Pancreas (tissue), 10 donors: ENCODE measurements at places on chromosomes 2 and 18.

DNA sequence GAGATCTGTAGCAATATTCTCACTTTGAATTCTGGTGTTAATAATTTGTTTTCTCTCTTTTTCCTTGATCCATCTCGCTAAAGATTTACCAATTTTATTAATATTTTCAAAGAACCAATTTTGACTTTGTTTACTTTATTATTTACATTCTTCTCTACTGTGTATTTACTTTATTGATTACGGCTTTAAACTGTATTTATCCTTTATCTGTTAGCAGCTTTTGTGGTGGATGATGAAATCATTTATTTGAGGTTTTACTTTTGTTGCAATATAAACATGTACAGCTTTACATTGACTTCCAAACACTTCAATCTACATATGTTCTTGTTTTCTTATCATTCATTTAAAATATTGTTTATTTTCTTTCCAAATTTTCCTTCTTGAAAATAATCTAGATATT lies 719.9 kb downstream of the ADCYAP1 start:
- no peak for DNase-seq

- no peak for DNase-seq
These were observed 119.1 kb downstream of the BAZ2B start for GRCh38 chr2:159497256-159497655.

- DNase-seq: no peak
These were observed 476.4 kb upstream of the CHST9 start for GRCh38 chr18:27661320-27662018.

- peak; percentile 68 for DNase-seq
These were observed 1.2 kb downstream of the GATA6 start for GRCh38 chr18:22170421-22171257.

- DNase-seq: no peak
These were observed 13.1 kb upstream of the MC4R start for GRCh38 chr18:60385693-60386092.

GRCh38 chr18:29248805-29249204 lies 1071.9 kb upstream of the CDH2 start:
- DNase-seq: no peak

GRCh38 chr2:158772306-158773078 lies 22.6 kb upstream of the DAPL1 start:
- DNase-seq: no peak

GRCh38 chr18:35174093-35174731 lies 66.6 kb upstream of the ZNF397 start:
- no peak for DNase-seq

GRCh38 chr2:216066230-216066629 lies 15.4 kb downstream of the PECR start:
- no peak for DNase-seq

GRCh38 chr18:7601246-7601615 lies 34.1 kb downstream of the PTPRM start:
- no peak for DNase-seq

DNA sequence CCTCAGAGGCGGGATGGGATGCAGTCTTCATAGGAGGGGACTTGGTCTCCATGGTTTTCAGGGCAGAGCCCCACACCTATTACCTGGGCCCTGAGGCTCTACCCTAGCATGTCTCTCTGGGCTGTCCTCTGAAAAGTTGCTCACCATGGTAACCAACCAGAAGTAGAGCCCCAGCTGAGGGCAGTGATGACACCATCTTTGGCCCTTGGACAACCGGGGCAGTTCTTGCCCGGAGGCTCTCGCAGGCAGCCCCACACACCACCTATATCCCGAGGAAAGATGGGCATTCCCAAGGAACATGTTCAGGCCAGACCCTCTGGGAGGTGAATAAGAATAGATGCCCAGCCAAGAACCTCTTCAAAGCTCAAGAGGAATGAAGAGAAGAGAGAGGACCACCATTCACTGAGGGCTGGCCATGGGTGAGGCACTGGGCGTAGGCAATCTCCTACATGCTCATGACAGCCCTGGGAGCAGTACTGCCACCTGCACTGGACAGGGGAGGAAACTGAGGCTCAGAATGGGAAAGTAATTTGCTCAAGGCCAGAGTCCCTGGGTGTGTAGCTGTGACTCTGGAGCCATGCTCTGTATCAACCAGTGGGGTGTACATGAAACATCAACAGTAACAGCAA lies 72.5 kb downstream of the HS1BP3 start:
- DNase-seq: no peak

DNA sequence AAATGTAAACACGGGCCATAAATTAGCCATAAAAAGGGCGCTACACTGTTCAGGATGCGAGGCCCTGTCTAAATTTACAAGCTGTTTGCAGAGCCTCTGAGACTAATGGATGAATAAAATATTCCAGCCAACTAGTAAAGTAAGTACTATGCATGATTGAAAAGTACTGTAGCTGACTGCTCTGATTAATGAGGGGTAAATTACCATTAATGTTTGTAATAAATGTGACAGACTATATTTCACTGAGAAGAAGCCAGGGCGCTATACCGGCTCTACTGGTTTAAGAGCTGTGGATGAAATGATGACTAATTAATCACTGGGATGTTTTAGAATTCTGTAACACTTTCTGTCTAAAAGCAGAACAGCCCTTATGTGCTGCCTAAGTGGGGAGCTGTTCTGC lies 54.3 kb upstream of the RGPD4 start:
- DNase-seq: no peak

DNA sequence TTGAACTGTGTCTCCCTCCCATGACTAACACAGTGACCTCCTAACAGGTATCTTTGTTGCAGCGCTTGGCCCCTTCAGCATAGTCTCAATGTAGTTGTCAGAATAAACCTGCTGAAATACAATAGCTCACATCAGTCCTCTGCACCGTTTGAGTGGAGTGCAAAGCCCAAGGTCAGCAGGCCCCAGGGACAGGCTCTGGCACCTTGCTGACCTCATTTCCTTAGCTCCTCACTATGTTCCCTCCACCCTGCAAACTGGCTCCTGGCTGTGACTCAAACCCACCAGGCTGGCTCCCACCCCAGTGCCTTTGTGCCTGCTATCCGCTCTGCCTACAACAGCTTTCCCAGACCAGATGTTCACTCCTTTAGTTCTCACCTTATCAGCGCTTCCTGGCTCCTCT lies 146.7 kb downstream of the LRATD1 start:
- DNase-seq: no peak

DNA sequence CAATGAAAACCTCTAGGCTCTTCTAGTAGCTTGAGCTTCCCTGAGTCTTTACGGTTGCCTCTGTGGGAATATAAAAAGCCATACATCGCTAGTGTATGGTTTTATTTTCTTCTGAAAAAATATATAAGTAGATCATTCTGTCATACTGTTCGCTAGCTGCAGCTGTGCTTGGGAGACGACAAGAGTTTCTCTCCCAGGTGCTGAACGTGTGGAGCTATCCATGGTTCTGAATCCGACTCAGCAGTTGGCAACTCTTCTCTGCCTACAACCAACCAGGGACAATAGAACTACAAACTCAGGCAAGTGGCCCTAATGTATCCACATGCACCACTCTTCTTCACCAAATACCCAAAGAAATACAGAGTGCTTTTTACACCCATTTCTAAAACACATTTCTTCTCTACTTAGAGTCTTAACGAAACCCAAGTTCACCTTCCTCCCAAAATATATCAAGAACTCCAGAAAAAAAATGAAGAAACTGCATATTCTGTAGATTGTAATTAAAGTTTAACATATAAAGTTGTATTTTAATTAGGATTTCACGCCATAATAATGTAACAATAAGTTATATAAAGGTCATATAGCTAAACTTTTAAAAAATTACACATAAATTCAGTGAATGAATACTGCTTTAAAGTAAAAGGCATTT lies 2.2 kb upstream of the KCNH7 start:
- DNase-seq: peak; percentile 67

DNA sequence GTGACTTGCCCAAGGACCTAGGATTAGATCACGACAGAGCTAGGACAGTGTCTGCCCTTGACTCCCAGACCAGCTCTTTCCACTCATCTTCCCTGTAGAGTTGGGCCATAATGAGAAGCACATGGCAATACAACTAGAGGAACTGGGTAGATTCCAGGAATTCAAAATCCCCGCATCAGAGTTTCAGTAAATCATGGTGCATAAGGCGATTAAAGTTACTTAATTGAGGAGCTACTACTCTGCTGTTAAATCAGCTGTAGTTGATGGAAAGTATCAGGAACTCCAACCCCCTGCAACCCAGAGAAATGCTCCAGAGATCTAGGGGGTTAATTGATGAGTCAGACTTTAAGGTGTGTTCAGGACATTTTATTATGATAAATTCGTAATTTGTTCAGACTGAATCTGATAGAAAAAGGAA lies 5.7 kb downstream of the ANTXR1 start:
- no peak for DNase-seq

GRCh38 chr18:24185805-24186204 lies 46.9 kb downstream of the CABYR start:
- DNase-seq: no peak

DNA sequence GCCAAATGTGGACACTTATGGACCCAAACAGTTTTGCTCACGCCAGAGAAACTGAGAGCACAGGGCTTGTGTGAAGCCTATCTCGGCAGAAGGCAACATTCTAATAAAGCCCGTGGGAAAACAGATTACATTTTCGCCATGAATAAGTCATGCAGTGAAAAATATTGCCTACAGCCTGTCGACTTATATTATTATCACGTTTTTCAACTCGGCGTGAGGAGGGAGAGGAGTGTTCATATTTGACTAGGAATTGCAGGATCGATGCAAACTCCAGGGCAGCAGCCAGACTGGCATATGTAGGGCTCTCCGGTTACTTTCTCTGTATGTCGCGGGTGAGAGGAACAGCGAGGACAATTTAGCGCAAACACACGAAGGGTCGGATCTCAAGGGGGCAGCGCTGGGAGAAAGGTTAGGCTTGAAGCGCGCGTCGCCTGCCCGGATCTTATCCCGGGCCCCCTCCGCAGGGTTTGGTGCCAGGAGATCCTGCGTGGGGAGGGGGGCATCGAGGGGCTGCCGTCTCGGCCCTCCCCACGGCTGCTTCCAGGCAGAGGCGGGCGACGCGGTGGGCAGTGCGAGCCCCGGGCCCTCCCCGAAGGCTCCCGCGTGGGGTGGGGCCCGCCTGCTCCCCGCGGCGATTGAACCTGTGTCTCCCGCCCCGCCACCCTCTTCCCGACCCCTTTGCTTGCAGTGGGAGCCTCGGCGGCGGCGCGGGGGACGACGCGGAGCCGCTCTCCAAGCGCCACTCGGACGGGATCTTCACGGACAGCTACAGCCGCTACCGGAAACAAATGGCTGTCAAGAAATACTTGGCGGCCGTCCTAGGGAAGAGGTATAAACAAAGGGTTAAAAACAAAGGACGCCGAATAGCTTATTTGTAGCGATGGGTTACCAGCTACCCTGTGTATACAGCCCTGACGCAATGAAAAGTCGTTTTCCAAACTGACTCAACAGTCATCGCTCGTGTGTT lies 4.4 kb downstream of the ADCYAP1 start:
- no peak for DNase-seq

DNA sequence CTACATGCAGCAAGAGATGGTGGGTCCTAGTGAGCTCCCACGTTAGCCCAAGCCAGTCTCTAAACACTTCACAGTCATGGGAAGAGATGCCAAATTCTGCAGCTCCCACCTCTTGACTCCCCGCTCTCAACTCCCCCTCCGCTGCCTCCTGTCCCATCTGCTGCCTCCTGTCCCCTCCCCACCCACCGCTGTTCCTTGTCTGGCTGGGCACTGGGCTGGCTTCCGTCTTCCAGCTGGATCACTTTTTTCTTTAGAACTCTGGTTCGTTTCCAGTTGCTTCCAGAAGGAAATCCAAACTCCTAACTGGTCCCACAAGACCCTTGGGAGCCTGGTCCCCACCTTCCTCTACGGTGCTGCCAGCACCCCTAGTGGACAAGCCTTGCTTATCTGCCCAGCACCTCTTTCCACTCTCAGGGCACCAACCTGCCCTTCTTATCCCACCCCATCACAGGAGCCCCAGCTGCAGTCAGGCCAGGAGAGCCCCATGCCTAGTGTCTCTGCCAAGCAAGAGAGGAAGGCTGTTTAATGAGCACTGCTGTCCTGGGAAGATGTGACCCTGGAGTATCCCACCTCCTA lies 12.1 kb upstream of the TWIST2 start:
- DNase-seq: no peak

GRCh38 chr18:9066358-9066757 lies 36.1 kb upstream of the NDUFV2 start:
- DNase-seq: no peak

DNA sequence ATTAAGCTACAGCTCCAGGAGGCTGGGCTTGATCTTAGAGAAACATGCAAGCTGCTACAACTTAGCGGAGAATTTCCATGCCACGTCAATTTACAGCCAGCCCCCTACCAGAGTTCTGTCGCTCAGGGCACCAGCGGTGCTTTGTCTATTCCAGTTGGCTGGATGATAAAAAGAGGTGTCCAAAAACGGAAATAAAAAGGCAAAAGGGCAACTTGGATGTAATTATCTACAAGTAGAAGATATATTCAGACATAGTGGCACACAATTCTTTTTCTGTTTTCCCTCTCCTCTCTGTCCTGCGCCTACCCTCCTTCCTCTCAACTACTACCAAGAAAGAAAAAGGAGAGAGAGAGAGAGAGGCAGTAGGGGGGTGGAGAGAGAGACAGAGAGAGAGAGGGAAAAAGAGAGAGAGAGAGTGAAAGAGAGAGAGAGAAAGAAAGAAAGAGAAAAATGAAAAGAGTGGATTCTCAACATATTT lies 363 bp upstream of the RFTN2 start:
- no peak for DNase-seq

- peak; percentile 51 for DNase-seq
These were observed 1.0 kb upstream of the PPP4R3B start for GRCh38 chr2:55618275-55619055.

DNA sequence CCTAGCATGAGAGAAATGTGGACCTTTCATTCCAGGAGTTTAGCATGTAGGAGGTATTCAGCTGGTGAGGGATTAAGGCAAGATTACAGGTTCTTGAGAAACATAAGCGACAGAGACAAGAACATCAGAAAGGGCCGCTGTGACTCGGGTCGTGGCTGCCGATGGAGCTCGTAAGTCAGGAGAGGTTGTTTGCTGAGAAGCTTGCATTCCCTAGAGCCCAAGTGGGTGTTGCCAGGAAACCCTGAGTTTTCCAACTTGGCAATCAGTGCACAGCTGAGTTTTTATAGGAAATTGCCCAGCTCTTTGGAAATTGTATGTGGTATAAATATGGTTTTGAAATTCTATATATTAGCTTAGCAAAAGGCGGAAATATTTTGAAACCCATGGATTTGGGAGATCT lies 46.4 kb upstream of the CYP1B1 start:
- no peak for DNase-seq

DNA sequence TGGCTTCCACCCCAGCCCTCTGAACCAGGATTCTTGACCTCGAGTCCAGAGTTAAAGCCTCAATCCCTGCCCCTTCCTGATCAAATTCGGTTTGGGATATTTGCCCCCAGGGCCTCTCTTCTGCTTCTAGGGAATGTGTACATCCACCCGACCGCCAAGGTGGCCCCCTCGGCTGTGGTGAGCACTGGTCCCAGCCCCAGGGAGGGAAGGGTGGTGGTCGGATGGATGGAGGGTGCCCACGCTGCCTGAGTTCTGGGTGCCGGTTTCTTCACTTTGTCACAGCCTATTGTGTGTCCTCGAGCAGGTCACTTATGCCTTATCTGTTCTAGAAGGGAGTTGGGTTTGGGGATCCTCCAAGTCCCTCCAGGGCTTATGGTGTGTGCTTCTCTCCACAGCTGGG lies 6.9 kb downstream of the GMPPA start:
- no peak for DNase-seq
